Spleen (tissue), 13 donors: ENCODE measurements at places on chromosomes 12 and 14. TPM values are rescaled to one million over a fixed set of nuclear protein-coding genes. Genes with fewer than 3 reads are reported as not detected.

CCDC196 gene
- not detected for total RNA-seq

KERA gene
- total RNA-seq: not detected

OTOGL gene
- 0.55 TPM for total RNA-seq

ADAM21 gene
- 0.16 TPM for total RNA-seq

KRT3 gene
- total RNA-seq: not detected

DNA sequence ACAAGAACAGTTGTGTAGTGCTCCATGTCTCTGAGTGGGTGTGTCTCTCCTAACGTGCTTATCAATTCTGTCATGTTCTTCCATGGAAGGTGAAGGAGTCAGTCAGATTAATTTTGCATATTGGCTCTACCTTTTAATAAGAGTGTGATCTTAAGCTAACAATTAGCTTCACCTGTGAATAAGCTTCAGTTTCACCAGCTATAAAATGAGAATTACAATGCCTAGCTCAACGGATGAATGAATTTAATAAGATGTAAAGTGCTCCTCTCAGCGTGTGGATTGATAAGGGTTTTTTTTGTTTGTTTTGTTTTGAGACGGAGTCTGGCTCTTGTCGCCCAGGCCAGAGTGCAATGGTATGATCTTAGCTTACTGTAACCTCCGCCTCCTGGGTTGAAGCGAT lies 32.7 kb downstream of the CCDC175 start:
- H3K4me3 ChIP-seq: no peak overlapping the region
- H3K4me1 ChIP-seq: no peaks in the 10 kb centered on the region
- no peaks in the 10 kb centered on the region for H3K27me3 ChIP-seq
- no peaks in the 10 kb centered on the region for H3K36me3 ChIP-seq

DNA sequence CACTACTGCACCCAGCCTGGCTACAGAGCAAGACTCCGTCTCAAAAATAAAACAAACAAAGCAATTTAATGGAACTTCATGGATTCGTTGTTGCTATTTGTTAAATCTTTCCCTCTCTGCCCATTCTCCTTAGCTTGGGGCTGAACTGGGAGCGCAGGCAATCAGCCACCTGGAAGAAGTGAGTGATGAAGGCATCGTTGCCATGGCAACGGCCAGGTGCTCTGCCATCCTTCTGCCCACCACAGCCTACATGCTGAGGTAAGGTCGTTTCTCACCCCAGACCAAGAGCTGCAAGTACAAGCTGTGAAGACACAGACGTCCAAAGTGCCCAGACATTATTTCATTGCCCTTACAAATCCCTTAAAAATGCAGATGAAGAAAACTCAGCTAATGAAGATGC lies 19.1 kb downstream of the AMDHD1 start:
- H3K36me3 ChIP-seq: no peaks in the 10 kb centered on the region
- H3K4me3 ChIP-seq: no peak overlapping the region
- H3K27ac ChIP-seq: no peak overlapping the region
- no peaks in the 10 kb centered on the region for H3K27me3 ChIP-seq
- no peak for DNase-seq
- no peaks in the 10 kb centered on the region for H3K4me1 ChIP-seq

- no peaks in the 10 kb centered on the region for H3K36me3 ChIP-seq
- H3K27me3 ChIP-seq: no peaks in the 10 kb centered on the region
- H3K27ac ChIP-seq: no peak overlapping the region
- no peak overlapping the region for H3K4me3 ChIP-seq
- DNase-seq: no peak
- H3K4me1 ChIP-seq: no peaks in the 10 kb centered on the region
These were observed 116.3 kb downstream of the TGFB3 start for GRCh38 chr14:75865531-75865930.

- peak overlapping the region; percentile 53 for H3K27ac ChIP-seq
- H3K27me3 ChIP-seq: no peaks in the 10 kb centered on the region
- H3K36me3 ChIP-seq: no peaks in the 10 kb centered on the region
- DNase-seq: no peak
- no peak overlapping the region for H3K4me3 ChIP-seq
- H3K4me1 ChIP-seq: peaks cover 31% of the 10 kb centered on the region
These were observed 25.5 kb downstream of the ITGA7 start for GRCh38 chr12:55682087-55682796.

- no peaks in the 10 kb centered on the region for H3K27me3 ChIP-seq
- no peaks in the 10 kb centered on the region for H3K36me3 ChIP-seq
- H3K27ac ChIP-seq: no peak overlapping the region
- no peak for DNase-seq
- H3K4me3 ChIP-seq: no peak overlapping the region
These were observed 162.4 kb downstream of the SLC5A8 start for GRCh38 chr12:101047652-101048051.

DNA sequence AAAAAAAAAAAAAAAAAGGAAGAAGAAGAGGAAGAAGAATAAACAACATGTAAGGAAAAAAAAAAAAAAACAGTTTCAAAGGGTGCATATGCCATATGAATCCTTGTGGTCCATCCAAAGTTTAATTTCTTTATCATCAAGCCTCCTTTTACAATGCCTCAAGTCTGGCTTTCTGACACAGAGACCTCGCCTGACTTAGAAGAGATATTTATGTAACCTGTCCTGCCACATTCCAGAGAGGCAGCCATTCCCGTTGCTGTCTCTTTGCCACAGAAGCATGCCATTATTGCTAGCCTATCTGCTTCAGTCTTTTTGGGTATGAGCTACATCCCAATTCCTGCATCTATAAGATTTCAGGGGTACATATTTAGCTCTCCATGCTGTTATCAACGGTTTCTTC lies 596.7 kb upstream of the ATP2B1 start:
- no peak overlapping the region for H3K27ac ChIP-seq
- DNase-seq: no peak
- H3K27me3 ChIP-seq: no peaks in the 10 kb centered on the region
- no peak overlapping the region for H3K4me3 ChIP-seq

DNA sequence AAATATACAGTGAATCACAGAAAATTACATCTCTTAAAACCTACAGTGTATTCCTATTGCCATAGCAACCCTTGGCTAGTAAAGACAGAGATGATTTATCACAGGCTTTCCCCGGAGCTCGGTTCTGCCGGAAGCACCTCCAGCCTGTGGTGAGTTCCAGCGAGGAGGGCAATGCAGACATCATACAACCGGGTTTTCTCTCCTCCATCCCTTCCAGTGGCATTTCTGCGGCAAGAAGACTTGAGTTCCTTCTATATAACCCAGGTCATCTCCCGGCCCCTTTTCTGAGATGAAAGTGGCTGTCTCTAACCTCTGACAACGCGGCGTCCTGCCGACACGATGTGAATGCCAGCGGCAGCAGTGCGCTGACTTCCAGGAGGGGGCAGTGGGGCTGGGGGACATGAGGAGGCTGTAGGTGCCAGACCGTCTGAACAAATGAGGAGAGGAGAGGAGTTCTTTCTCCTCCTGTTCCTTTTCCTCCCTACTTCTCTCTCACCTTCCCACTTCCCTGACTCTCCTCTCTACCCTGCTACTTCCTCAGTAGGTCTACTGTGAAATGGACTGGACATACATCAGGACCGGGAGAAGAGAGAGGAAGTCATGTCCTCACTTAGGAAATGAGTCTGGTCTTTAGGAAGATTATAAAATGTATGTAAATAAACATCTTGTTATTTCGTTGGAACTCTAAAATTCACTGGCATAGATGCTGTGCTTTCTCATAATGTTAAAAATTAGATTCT lies 68.6 kb upstream of the MAX start:
- H3K27ac ChIP-seq: no peak overlapping the region
- no peaks in the 10 kb centered on the region for H3K36me3 ChIP-seq
- peak; percentile 84 for DNase-seq
- no peaks in the 10 kb centered on the region for H3K4me1 ChIP-seq
- no peak overlapping the region for H3K4me3 ChIP-seq

GRCh38 chr14:89826596-89826995 lies 127.9 kb downstream of the EFCAB11 start:
- H3K4me1 ChIP-seq: no peaks in the 10 kb centered on the region
- no peak overlapping the region for H3K27ac ChIP-seq
- no peaks in the 10 kb centered on the region for H3K27me3 ChIP-seq
- DNase-seq: no peak
- H3K4me3 ChIP-seq: no peak overlapping the region
- H3K36me3 ChIP-seq: peaks cover 4% of the 10 kb centered on the region

- H3K27ac ChIP-seq: no peak overlapping the region
- H3K4me3 ChIP-seq: no peak overlapping the region
- no peaks in the 10 kb centered on the region for H3K4me1 ChIP-seq
These were observed 30.4 kb upstream of the SIX1 start for GRCh38 chr14:60679566-60680258.
